Activated T-helper 9 cell treated with anti-CD3 and anti-CD28 coated beads, Interleukin-2, amount 50 U/mL, for 16 hours (primary cell): ENCODE measurements at places on chromosomes 3 and 15.

GRCh38 chr15:76954744-76955143, 23.2 kb downstream of the RCN2 start:
- no peak for DNase-seq

DNA sequence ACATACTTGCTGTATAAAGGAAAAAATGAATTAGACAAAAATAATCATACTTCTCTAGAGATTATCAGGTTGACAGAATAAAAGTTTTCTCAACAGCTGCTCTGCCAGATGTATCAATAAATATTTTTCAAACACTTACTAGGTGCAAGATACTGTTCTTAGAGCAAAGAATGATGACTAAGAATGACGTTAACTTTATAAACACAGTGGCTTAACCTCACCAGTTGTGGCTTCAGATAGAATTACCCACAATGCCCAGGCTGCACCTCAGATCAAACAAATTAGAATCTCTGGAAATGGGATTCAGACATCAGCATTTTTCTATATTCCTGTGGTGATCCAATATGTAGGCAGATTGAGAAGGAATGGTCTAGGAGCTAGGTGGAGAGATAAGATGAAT, 422.4 kb upstream of the ATP11B start:
- DNase-seq, result no peak

DNA sequence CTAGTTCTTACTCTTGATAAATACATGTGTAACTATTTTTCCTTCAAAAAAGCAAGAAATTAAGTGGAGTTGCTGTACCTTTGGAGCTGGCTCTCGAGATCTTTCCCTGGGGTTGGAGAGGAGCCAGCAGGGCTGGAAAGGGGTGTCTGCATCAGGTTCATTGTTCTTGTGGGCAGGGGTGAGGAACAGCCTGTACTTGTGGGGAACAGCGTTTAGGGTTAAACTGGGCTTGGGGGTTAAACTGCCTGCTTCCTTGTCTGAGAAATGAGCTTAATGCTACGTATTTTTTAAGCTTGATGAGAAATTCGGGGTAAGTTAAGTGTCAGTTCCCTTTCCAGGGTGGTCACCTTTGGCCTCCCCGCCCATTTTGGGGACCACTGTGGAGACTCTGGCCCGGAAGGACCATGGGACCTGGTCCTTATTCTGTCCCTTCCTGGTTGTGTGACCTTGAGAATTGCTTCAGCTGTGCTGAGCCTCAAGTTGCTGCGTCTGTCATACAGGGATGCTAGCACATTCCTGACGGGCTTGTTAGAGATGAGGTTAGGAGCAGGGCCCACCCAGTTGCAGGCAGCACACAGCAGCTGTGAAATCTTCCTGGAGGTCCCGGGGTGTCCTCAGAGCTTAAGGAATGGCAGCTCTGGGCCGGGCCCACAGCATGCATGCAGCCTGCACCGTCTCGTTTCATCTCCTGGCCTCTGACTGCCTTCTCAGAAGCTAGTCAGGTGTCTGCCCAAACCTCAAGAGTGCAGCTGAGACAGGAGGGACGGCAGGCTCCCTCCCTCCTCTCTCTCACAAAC, 11.6 kb downstream of the H1-8 start:
- DNase-seq, result no peak

DNA sequence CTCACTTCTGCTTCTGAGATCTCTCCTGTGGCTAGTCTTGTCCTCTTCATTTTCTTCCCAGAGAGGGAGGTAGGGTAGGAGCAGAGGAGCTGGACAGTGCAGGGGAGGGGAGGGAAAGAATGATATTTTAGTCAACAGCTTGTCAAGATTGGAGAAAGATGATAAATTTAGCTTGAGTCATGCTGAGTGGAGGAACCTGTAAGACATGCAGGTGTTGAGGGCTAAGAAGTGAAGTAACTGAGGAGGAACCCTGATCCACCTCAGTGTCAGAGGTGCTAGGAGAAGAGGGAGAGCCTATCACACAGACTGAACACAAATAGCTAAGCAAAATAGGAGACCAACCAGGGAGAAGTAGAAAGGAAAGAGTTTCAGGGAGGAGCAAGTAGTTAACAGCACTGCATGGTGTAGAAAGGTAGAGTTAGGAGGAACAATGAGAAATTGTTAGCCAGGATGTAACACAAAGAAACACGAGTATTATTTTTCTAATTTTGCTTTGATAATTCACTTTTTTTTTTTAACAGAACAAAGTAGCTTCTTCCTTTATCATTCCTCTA, 108.2 kb upstream of the CHRM5 start:
- DNase-seq, result no peak

- DNase-seq, result no peak
Observed at GRCh38 chr3:127218454-127218922, 25.6 kb downstream of the PRR23E start.

DNA sequence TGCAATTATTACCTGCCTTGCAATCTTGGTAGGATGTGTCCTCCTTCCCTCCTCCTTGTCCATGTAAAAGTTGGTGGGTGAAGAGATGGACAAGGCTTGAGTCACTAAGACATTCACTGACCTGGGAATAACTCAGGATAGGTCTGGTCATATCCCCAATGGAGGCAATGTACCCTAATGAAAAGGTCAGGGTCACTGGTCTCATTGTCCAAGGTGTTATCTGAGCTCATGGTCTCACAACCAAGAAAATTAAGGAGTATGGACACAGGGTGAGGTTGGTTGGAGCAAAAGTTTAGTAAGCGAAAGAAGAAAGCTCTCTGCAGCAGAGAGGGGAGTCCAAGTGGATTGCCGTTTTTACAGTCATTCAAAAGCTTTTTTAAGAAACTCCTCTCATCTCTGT, 179.0 kb downstream of the SNRPN start:
- DNase-seq, result no peak

DNA sequence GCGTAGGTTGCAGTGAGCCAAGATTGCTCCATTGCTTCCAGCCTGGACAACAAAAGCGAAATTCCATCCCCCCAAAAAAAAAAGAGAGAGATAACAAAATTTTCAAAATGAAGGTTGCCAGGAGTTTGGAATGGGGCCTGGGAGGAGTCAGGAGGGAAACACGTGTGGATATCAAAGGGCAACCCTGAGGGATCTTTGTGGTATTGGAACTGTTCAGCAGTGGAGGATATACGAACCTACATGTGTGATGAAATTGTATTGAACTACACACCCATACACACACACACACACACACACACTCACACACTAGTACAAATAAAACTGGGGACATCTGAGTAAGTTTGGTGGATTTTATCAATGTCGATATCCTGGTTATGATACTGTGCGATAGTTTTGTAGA, 61.8 kb downstream of the RBPMS2 start:
- DNase-seq, result no peak

- no peak for DNase-seq
Observed at GRCh38 chr3:184977796-184978195, 165.8 kb downstream of the VPS8 start.

DNA sequence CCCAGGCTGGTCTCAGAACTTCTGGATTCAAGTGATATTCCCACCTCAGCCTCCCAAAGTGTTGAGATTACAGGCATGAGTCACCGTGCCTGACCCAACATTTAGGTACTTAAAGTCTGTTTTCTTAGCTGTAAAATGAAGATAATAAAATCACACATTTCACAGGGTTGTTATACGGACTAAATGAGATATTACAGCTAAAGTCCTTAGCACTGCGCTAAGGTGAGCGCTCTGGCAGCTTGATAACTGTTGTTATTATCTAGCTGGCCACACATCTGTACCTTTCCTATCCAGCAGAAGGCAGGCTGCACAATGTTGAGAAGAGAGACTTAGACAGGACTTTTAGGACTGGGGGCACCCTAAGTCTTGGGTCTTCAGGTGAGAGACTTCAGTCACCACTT, 2.7 kb upstream of the LIPH start:
- DNase-seq, result no peak

DNA sequence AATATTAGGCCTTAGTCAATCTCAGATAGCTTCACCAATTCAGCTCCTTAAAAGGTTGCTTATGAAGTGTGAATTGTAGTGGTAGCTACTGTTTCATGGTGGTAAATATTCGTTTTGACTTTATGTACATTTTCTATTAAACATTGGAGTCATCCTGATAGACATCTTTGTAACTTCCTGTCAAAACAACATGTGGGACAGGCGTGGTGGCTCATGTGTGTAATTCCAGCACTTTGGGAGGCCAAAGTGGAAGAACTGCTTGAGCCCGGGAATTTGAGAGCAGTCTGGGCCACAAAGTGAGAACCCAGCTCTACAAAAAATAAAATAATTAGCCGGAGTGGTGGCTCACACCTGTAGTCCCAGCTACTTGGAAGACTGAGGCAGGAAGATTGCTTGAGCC, 2.0 kb upstream of the TRIM59 start:
- no peak for DNase-seq

DNA sequence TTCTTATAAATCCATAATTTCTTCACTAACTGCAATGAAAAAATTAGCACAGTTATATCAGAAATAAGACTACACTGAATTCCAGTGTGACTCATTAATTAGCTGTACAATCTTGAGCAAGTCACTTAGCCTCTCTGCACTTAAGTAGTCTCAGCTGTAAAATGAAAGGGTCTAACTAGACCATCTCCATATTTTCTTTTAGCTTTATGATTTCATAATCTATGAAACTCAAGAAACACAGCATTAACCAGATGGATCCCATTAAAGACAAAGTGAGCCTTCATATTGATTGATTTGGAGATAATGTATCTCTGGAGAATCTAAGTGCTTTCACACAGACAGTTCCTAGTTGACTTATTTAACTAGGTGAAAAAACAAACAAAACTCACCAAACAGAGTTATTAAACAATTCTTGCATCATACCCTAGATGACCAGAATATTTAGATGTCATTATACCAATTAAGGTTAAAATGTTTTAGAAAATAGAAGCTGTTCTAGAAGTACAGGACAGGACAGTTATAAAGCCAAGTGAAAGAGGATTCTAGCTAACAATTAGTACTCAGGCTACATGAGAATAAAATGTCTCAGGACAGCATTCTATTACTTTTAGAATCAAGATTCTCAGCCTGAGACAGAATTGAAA, 11.2 kb downstream of the CSNK1G1 start:
- DNase-seq, result no peak

GRCh38 chr3:177676148-177676547, 478.9 kb upstream of the TBL1XR1 start:
- DNase-seq, result no peak

- no peak for DNase-seq
Observed at GRCh38 chr3:49900491-49901153, 3.1 kb downstream of the MST1R start.

- no peak for DNase-seq
Observed at GRCh38 chr3:26647078-26647477, 24.5 kb downstream of the LRRC3B start.

- no peak for DNase-seq
Observed at GRCh38 chr3:119700920-119701734, 1.7 kb upstream of the CFAP91 start.

DNA sequence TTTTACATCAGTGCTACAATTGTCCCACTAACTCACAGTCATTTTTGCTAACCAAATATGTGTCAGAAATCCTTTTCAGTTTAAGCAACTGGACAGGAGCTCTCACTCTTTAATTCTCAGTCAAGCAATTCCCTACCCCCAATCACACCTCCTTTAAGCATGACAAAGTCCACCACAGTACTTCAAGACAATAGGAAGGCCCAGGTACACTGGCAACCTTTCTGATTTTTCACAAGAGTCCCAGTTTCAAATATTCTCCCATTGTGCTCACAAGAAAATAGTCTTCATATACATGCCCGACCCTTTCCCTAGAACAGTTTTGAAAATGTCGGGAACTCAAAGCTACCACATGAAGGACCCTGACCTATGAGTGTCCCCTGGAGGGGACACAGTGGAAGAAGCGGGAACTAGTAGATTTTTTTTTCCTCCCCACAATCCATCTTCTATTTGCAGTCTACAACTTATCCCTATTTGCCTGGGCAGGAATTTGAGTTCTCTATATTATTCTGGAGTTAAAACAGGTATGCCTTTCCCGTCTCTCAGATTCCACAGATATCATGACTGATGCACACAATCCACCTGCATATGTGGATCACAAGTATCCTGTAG, 413.5 kb downstream of the TIGIT start:
- no peak for DNase-seq

GRCh38 chr15:65385870-65386258, 8.1 kb upstream of the IGDCC3 start:
- no peak for DNase-seq

DNA sequence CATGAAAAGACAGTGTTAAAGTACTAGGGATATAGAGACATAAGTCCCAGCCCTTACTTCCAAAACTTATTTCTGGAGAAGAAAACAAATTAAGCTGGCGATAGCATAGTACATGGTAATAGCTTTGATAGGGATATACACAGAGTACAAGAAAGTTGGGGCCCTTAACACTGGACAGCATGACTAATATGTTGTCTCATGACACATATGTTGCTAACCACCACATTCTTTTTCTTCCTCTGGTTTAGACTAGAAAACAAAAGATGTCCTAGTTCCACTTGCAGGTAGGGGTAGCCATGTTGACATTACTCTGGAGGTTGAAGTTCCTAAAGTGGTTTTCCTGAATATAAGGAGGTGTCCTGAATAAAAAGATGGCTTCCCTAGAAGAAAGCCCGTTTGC, 75.3 kb downstream of the RFX7 start:
- DNase-seq, result no peak
